Spinal cord (tissue), 10 donors: ENCODE measurements at places on chromosomes 13 and 19. TPM values are rescaled to one million over a fixed set of nuclear protein-coding genes. Genes with fewer than 3 reads are reported as not detected.

DNA sequence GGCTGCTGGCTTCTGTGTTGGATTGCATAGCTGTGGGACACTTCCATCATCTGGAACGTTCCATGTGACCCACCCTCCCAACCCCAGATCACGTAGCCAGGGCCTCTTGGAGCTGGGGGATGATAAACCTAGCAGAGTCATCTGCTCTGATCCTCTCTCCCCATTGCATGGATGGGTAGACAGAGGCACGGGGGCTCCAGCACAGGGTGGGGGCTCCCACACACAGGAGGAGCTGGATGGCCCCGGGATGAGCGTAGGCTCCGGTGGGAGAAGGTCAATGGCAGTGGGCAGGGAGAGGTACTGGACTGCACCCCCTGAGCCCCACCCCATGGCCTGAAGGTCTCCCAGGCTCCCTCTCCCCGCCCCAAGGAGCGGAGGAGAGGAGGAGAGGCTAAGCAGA lies 25.4 kb downstream of the ATP8B3 start:
- peaks cover 9% of the 10 kb centered on the region for H3K4me1 ChIP-seq
- H3K36me3 ChIP-seq: no peaks in the 10 kb centered on the region
- no peak overlapping the region for H3K4me3 ChIP-seq
- DNase-seq: no peak
- peaks cover 38% of the 10 kb centered on the region for H3K27me3 ChIP-seq

- H3K4me1 ChIP-seq: no peaks in the 10 kb centered on the region
- H3K27me3 ChIP-seq: peaks cover 13% of the 10 kb centered on the region
- H3K36me3 ChIP-seq: no peaks in the 10 kb centered on the region
Measured at GRCh38 chr19:14676762-14677161, 2.1 kb upstream of the ADGRE3 start.

DNA sequence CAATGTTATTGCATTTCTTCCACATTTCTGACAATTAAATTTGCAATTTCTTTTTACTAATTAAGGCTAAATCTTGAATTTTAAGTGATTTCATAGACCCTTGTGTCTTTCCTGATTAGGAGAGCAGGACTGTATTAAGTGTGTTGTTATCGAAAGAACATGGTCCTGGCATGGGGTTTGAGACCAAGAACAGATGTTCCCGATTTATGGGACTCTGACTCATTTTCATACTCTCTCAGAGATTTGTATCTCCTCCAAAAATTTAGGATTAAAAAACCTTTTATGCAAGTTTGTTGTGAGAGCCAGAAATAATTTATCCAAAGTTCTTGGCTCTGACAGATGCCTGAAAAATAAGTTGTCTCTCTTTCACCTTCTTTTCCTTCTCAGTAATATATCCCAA lies 589.3 kb upstream of the ARGLU1 start:
- no peak overlapping the region for H3K4me3 ChIP-seq
- no peaks in the 10 kb centered on the region for H3K36me3 ChIP-seq
- no peak for DNase-seq

- no peaks in the 10 kb centered on the region for H3K36me3 ChIP-seq
- H3K4me1 ChIP-seq: no peaks in the 10 kb centered on the region
- no peaks in the 10 kb centered on the region for H3K27me3 ChIP-seq
- peak; percentile 81 for DNase-seq
Measured at GRCh38 chr13:36543671-36544070, 111.4 kb downstream of the CCNA1 start.

- H3K4me3 ChIP-seq: no peak overlapping the region
- no peak for DNase-seq
- H3K4me1 ChIP-seq: no peaks in the 10 kb centered on the region
- no peaks in the 10 kb centered on the region for H3K27me3 ChIP-seq
- H3K27ac ChIP-seq: no peak overlapping the region
- peaks cover 2% of the 10 kb centered on the region for H3K36me3 ChIP-seq
Measured at GRCh38 chr13:46656786-46657185, 103.8 kb downstream of the LRCH1 start.

- H3K4me1 ChIP-seq: peaks cover 64% of the 10 kb centered on the region
- H3K27ac ChIP-seq: peak overlapping the region; percentile 40
- peaks cover 63% of the 10 kb centered on the region for H3K36me3 ChIP-seq
- peak; percentile 89 for DNase-seq
Measured at GRCh38 chr19:50556282-50557008, 11.8 kb downstream of the LRRC4B start.

- no peak overlapping the region for H3K4me3 ChIP-seq
- no peak overlapping the region for H3K27ac ChIP-seq
- peaks cover under 1% of the 10 kb centered on the region for H3K4me1 ChIP-seq
- no peaks in the 10 kb centered on the region for H3K27me3 ChIP-seq
- peaks cover 10% of the 10 kb centered on the region for H3K36me3 ChIP-seq
Measured at GRCh38 chr19:47637550-47637949, 28.6 kb downstream of the BICRA start.

DNA sequence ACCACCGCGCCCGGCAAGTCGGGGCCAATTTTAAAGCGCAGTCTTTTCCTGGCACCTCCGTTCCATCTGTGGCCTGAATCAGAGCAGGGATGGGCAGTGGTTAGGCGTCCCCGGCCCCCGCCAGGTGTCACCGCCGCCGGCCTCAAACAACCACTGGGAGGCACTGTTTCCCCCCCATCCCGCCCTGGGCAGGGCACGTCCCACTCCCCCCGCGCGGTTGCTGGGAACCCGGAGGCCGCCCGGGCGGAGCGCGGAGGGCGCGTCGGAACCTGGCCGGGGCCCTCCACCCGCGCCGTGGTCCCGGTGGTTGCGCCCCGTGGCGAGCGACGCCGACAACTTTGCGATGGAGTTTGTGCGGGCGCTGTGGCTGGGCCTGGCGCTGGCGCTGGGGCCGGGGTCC lies at the start of gene GRIN3B:
GRIN3B (plus strand) TSS at position 325 of the 400 bp plus-strand sequence; CDS start at position 344, 19 bp downstream.
- H3K36me3 ChIP-seq: peaks cover 17% of the 10 kb centered on the region
- no peak for DNase-seq
- H3K4me1 ChIP-seq: peaks cover 28% of the 10 kb centered on the region
- H3K27ac ChIP-seq: no peak within 1 kb of the TSS

- no peak for DNase-seq
- no peaks in the 10 kb centered on the region for H3K27me3 ChIP-seq
- H3K4me1 ChIP-seq: no peaks in the 10 kb centered on the region
- H3K36me3 ChIP-seq: no peaks in the 10 kb centered on the region
- no peak overlapping the region for H3K4me3 ChIP-seq
- H3K27ac ChIP-seq: no peak overlapping the region
Measured at GRCh38 chr19:35162471-35163326, 8.2 kb downstream of the FXYD5 start.

DNA sequence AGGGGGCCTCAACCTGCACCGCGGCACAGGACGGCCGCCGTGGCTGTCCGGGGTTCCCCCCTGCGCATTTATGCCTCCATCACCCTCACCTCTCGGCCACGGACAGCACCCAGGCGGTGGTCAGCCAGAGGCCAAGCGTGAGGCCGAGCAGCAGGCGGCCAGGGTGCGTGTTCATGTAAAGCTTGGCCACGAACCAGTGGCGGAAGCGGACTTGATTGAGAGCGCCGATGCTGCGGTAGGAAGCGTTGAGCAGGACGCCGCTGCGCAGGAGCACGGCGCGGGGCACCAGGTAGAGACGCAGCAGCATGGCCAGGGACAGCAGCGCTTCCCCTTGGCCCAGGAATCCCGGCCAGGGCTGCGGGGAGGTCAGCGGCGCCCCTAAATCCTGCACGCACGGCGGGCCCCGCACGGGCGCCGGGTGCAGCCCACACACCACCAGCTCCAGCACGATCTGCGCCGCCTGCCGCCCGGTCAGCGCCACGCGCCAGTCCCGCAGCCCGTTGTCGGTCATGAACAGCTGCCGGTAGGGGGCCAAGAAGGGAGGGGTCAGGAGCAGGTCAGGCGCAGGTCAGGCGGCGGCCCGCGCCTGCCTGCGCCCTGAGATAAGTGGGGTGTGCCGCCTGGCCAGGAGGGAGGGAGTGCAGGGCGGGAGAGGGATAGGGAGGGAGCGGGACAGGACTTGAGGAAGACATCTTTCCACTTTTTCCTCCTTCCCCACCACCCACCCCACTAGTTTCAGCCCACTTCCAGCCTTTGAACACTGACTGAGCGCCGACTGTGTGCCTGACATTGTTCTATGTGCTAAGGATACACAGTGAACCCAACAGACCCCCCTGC lies 6.5 kb downstream of the KCNN4 start:
- DNase-seq: no peak
- H3K4me1 ChIP-seq: peaks cover 27% of the 10 kb centered on the region
- H3K36me3 ChIP-seq: no peaks in the 10 kb centered on the region

DNA sequence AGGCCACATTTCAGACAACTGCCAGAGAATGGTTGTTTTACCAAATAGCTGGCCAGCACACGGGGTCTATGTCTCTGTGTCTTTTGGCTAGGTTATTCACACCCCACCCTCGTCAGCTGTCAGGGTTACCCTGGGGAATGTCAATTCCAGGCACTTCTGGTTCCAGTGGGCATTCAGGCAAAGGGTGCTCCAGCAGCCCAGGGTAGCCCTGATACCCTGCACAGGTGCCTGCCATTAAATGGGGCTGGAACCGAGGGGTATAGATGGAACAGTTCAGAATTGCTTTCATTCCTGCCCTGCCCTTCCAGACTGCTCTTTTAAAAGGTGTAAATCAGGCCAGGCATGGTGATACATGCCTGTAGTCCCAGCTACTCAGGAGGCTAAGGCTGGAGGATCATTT lies 43.2 kb upstream of the HOMER3 start:
- DNase-seq: no peak
- no peak overlapping the region for H3K4me3 ChIP-seq
- H3K27me3 ChIP-seq: peaks cover 10% of the 10 kb centered on the region
- H3K36me3 ChIP-seq: no peaks in the 10 kb centered on the region
- no peak overlapping the region for H3K27ac ChIP-seq
- H3K4me1 ChIP-seq: peaks cover 20% of the 10 kb centered on the region

DNA sequence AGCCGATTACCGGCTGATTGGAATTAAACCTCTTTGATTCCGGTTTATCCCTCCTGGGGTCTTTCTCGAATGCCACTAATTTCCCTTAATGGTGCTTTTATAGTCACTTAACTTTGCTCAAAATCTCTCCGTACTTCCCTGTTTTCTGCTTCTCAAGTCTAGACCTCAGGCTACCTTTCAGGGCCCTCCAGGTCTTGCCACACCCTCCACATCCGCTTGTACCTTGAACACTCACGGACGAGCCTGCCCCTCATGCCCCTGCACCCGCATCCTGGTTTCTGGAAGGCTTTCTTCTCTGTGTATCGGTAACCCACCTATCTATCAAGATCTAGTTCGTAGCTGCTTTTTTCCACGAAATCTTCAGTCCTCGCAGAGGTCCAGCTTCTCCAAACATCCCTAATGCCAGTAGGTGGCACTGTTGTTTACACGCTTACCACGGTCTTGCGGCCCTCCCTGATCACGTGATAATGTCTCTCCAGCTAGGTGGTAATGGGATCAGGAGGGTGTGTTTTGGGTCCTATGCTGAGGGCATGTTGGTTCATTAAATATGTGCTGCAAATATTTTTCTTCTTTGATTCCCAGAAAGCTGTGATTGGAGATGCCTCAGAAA lies 13.8 kb downstream of the ATP12A start:
- H3K4me1 ChIP-seq: no peaks in the 10 kb centered on the region
- no peaks in the 10 kb centered on the region for H3K36me3 ChIP-seq
- H3K27ac ChIP-seq: no peak overlapping the region
- peaks cover 4% of the 10 kb centered on the region for H3K27me3 ChIP-seq
- H3K4me3 ChIP-seq: no peak overlapping the region

DNA sequence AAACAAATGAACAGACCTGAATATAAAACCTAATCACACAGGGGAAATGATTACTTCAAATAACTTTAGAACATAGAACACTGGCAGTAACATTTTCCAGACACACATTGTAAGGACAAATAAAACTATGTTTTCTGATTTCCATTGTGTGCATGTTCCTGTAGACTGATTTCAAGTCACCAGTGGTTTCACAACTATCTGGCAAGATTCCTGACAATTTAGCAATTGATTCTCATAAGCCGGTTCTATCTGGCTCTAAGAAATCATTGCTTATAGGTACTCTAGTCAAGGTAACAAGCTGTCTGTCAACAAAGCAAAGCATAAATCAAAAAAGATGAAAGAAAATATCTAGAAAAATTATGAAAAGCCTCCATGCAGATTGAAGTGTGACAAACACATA lies 19.6 kb upstream of the PCCA start:
- DNase-seq: no peak
- no peaks in the 10 kb centered on the region for H3K4me1 ChIP-seq
- H3K4me3 ChIP-seq: no peak overlapping the region
- H3K27me3 ChIP-seq: no peaks in the 10 kb centered on the region
- H3K36me3 ChIP-seq: no peaks in the 10 kb centered on the region
- H3K27ac ChIP-seq: no peak overlapping the region

- H3K27me3 ChIP-seq: no peaks in the 10 kb centered on the region
- H3K4me1 ChIP-seq: no peaks in the 10 kb centered on the region
- no peaks in the 10 kb centered on the region for H3K36me3 ChIP-seq
- H3K27ac ChIP-seq: no peak overlapping the region
- no peak for DNase-seq
Measured at GRCh38 chr13:44132710-44133109, 240.9 kb upstream of the SERP2 start.

KLK4 gene
- total RNA-seq: 0.59 TPM

PEAK3 gene
- 0.20 TPM for total RNA-seq

CHMP2A gene
- total RNA-seq: 47.4 TPM

ZNF790 gene
- 17.1 TPM for total RNA-seq

CLEC11A gene
- 17.0 TPM for total RNA-seq

PGLYRP1 gene
- total RNA-seq: 5.5 TPM

ZNF547 gene
- total RNA-seq: 5.6 TPM

TPM4 gene
- total RNA-seq: 397 TPM

ZNF154 gene
- 24.7 TPM for total RNA-seq

FAM216B gene
- total RNA-seq: 12.7 TPM

LENG9 gene
- total RNA-seq: 3.2 TPM

CYP4F2 gene
- 0.17 TPM for total RNA-seq

THSD1 gene
- total RNA-seq: 20.5 TPM
